ENCODE measurements at places on chromosomes 2 and 18.

GRCh38 chr18:49052891-49053644 is 102.3 kb upstream of the SMAD7 start:
- DNase-seq: no peak

- DNase-seq: no peak
These were observed 131.0 kb downstream of the CCDC85A start for GRCh38 chr2:56314796-56315195.

- DNase-seq: no peak
These were observed 182.1 kb downstream of the ETAA1 start for GRCh38 chr2:67579216-67579615.

DNA sequence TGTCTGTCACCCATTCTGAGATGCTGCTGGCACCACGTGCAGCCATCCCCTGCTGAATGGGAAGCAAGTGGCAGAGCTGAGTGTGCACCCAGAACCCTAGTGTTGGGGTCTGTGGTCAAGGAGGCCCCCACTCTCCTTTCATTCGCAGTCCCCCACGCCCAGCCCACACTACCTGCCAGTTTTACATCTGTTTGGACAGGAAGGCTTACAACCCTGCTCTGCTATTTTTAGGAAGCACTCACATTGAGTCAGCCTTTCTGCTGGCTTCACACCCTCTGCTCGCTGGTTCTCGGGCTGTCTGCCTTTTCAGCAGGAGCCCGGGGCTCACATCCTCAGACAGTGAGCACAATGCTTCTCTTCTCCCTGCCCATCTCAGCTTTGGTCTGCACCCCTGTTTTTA is 10.7 kb upstream of the ADCY3 start:
- DNase-seq: no peak

DNA sequence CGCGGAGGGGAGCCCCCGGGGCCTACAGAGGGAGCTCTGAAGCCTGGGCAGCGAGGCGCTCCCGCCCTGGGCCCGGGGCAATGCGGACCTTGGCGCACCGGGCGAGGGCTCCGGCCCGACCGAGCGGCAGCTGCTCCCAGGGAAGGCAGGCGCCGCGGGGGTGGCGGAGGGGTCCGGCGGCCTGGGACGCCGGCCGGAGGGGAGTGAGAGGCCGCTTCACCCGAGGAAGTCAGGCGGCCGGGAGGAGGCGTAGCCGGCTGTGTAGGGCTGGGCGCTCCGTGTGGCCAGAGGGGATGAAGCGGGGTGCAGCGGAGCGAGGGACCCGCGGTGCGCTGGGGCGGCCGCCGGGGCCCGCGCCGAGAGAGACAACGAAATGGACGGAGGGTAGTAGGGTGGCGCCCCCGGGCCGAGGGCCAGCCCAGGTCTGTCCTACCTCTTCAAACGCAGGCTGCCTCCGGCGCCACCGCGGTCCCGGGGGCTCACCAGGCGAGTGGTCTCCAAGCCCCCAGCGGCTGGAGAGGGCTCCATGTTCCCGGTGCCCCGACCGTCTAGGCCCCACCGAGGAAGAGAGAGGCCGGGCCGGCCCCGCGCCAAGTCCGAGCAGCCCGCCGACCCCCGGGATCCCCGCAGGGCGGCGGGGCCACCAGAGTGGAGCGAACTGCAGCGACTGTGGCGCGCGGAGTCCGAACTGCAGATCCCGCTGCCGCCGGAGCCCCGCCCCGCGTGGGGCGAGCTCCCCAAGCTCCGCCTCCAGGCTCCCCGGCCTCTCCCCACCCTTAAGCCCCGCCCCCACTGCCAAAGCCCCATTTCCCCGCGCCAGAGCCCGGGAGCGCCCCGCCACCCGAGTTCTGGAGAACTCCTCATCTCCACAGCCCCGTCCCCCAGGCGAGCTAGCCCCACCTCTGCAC is at the start of gene SLC30A3:
TSS of gene SLC30A3 (minus strand) at position 669 of the 908 bp plus-strand sequence. CDS start at position 528, 141 bp downstream.
- peak; percentile 57 for DNase-seq

DNA sequence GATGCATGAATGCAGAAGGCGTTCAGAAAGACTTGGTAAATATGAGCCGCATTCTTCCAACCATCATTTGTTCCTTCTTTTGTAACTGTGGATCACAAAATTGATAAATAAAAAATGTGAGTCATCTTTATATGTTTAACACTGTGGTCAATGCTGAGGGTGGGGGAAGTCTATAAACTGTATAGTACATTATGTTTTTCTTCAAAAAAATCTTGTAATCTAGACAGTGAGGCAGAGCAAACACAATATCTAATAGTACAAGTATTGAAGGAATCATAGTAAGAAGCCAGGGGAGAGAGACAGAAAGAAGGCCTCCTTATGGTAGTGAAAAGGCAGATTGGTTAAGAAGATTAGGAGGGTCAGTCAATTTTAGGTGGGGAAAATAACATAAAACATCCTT is 30.7 kb upstream of the CALCRL start:
- no peak for DNase-seq

- no peak for DNase-seq
These were observed 144.5 kb downstream of the BCL11A start for GRCh38 chr2:60408811-60409530.

GRCh38 chr2:20594957-20595356 is 55.9 kb downstream of the HS1BP3 start:
- peak; percentile 64 for DNase-seq

DNA sequence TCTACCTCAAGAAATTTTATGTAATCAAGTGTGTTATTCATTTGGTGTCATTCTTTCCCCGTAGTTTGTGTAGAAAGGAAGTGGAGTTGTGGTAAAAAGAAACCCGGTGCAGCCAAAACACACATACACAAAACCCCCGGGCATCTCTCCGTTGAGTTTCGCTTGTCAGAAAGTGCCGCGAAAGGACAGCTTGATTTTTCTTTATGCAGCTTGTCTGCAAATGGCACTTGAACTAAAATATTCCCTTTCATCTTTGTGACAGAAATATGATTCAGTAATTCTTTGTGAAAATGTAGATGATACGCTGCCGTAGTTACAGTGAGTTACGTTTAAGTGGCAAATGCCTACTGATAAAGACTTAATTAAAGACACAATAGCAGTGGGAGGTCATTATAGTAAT is 268.8 kb upstream of the SPRED2 start:
- no peak for DNase-seq

- DNase-seq: no peak
These were observed 95.7 kb downstream of the MYCN start for GRCh38 chr2:16035747-16036745.

Measured in tibial artery (tissue), 4 donors.